Putamen (tissue), 1 donor: ENCODE measurements at places on chromosomes 7 and 10.

DNA sequence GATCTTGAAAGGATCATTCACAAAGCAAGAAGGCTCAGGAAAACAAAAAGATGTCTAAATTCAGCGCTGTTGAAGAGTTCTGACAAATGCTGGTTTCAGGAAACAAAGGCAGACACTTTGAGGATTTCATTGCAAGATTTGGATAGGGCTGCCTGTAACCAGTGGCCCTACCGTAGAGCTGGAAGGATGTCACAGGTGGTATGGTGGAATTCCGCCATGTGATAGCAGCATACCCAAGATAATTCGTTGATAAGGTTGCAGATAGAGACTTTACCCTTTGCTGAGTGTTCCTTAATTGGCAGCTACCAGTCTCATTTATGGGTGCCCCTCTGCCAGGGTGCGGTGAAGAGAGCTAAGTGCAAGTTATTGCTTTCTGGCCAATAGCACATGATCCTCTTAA is 100.1 kb downstream of the WDR11 start:
- DNase-seq = no peak

DNA sequence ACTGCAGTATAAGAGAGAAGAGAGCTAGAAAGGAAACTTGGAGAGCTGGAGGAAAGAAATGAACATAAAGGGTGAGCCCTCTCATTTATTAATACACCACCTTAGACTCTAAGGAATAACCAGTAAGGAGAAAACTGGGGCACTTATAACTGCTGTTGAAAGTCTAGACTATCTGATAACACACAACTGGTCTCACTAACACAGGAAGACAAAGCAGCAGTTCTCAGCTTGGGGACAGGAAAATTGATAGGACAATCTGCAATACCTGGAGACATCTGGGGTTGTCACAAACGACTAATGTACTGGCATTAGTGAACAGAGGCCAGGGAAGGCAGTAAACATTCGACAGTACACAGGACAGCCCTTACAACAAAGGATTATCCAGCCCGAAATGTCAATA is 6.8 kb downstream of the ELMO1 start:
- no peak for DNase-seq

DNA sequence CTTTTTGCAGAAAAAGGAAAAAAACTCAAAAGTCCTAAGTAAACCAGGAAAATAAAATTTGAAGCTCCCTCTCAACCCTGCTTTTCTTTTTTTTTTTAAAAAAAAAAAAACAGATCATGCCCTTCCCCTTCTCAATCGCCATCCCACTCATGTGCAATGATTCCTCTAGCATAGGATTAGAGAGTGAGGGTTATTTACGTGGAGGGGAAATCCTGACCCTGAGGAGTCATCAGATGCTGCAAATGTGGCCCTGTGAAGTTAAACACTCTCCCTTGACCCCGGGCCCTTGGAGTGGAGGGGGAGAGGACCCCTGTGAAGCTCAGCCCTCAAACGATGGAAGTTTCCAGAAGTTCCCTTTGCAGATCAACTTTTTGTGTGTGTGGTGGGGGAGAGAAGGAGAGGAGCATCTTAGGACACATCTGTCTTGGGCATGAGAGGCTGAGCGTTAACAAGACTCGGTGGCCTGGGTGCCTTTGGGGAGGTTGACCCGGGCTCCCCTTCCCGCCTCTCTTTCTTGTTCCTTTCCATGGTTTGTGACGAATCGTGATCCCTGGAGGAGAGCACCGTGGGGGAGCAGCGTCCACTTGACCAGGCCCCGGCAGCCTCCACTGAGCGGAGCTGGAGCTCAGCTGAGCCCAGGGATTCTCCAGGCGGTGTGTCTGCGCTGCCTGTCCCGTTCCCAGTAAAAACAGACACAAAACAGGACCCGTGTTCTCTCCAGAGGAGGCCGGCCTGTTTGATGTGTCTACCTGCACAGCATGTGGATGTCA is 1.5 kb upstream of the SHH start:
- DNase-seq = no peak

GRCh38 chr10:10845185-10845584 is 172.5 kb upstream of the CELF2 start:
- DNase-seq = no peak

GRCh38 chr10:93384006-93384405 is 98.1 kb downstream of the MYOF start:
- no peak for DNase-seq

- DNase-seq = no peak
Measured at GRCh38 chr10:45518741-45519140, 144.7 kb downstream of the ALOX5 start.

- no peak for DNase-seq
Measured at GRCh38 chr7:47658886-47659635, 77.2 kb upstream of the TNS3 start.

GRCh38 chr10:31075434-31075833 is 43.8 kb upstream of the ZNF438 start:
- no peak for DNase-seq

DNA sequence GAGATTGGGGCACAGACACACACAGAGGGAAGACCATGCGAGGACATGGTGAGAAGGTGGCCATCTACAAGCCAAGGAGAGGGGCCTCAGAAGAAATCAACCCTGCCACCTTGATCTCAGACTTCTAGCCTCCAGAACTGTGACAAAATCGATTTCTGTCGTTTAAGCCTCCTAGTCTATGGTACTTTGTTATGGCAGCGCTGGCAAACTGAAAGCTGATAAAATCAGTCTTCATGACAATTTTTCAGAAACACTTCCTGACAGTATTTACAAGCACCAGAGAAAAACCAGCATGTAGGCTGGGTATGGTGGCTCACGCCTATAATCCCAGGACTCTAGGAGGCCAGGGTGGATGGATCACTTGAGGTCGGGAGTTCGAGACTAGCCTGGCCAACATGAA is 4.2 kb downstream of the PARP12 start:
- no peak for DNase-seq

GRCh38 chr7:21084286-21084685 is 297.6 kb upstream of the SP8 start:
- no peak for DNase-seq

- no peak for DNase-seq
Measured at GRCh38 chr10:76559892-76560220, 1077.8 kb downstream of the KCNMA1 start.

DNA sequence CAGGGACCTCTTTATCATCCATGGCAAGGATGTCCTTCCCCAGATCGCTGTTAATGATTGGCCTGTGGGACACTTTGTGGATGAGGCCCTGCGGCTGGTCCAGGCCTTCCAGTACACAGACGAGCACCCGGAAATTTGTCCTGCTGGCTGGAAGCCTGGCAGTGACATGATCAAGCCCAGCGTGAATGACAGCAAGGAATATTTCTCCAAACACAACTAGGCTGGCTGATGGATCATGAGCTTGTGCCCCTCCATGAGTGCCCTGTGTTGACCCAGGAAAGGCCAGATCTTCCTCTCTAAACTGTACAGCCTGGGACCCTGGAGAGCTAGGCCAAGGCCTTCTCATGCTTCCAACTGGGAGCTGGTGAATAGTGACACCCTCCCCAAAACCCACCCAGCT is 124.1 kb downstream of the CUL2 start:
- DNase-seq = no peak

GRCh38 chr7:30469303-30469702 is 9.3 kb downstream of the NOD1 start:
- peak; percentile 31 for DNase-seq

DNA sequence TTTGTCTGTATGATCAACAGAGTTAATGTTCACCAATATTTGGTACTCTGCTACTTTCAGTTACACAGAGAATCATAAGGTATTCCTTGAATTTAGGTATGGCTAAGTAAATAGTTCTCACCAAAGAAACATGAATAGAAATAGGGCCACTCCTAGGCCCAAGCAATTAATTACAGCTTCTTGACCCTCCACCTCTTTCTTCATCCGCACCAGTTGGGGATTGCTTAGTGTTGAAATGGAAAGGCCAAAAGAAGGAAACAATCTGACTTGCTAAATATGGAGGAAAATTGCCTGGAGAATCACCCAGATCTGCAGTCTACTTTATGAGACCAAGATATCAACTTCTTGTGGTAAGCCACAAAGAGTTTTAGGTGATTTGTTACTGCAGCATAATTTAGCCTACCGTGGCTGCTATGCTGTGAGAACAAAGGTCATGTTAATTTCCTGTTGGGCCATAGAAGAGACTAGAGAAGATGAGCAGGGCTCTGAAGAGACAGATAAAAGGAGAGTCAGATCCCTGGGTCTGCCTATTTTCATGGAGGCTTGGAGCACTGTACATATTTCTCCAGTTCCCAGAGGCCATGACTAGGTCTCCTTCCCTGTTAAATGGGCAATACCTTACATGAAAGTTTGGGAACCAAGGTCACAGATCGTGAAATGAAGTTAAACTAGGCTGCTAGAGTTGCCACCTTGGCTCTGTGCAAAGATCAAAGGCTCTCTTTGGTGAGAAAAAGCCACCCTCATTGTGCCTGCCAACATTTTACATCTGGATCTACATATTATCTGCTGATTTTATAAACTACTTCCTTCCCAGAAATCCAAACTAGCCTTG is 93.3 kb upstream of the GDF10 start:
- no peak for DNase-seq

DNA sequence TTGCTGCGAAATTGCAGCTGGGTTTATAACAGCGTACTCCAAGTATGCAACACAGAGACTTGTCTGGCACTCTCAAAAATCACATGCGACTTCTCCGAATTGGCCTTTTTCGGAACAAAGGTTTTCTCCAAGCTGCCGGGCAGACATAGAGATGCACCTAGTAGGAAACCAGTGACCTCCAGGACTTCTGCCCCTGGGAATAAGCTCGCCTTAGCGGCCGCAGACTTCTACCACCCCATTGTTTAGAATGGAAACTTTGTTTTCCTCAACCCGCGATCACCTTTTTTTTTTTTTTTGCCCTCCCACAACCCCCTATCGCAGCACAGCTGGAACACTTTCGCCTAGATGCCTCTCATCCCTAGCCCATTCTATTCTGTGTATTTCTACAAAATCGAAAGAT is 4.9 kb upstream of the HOXA10 start:
- no peak for DNase-seq

DNA sequence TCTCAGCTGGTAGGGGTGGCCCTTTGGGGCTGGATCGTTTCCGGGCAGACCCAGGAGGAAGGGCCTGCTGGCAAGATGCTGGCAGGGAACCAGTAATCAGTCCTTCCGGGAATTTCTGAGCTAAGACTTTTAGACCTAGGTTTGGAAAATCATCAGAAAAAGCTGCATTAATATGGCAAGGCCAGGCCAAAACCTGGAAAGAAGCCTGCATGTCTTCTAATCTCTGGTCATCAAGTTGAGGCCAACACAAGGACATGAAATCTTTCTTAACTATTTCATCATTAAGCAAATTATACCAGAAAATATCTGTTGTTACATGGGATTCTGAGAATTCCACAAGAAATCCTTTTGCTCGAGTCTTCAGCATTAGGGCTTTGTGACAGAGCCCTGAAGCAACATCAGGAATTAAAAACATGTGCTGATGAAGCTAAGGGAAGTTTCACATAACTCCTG is 19.9 kb downstream of the CPA1 start:
- no peak for DNase-seq

DNA sequence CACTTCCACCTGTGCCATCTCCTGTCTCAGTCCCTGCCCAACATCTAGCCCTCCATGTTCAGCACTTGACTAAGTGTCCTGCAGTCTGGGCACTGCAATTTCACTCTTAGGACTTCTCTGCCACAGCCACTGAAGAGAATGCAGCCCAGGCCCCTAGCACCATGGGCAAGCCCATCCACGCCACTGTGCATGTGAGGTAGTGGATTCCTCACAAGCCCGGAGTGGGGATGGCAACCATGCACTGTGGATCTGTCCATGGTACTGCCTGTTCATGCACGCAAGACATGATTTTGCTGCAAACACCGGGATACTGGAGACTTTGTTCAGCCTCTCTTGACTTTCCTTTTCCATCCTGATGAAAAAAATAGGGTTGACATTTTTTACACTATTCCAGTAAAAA is 12.3 kb downstream of the DDC start:
- DNase-seq = no peak

GRCh38 chr10:11757454-11757820 is 15.3 kb downstream of the ECHDC3 start:
- DNase-seq = no peak

DNA sequence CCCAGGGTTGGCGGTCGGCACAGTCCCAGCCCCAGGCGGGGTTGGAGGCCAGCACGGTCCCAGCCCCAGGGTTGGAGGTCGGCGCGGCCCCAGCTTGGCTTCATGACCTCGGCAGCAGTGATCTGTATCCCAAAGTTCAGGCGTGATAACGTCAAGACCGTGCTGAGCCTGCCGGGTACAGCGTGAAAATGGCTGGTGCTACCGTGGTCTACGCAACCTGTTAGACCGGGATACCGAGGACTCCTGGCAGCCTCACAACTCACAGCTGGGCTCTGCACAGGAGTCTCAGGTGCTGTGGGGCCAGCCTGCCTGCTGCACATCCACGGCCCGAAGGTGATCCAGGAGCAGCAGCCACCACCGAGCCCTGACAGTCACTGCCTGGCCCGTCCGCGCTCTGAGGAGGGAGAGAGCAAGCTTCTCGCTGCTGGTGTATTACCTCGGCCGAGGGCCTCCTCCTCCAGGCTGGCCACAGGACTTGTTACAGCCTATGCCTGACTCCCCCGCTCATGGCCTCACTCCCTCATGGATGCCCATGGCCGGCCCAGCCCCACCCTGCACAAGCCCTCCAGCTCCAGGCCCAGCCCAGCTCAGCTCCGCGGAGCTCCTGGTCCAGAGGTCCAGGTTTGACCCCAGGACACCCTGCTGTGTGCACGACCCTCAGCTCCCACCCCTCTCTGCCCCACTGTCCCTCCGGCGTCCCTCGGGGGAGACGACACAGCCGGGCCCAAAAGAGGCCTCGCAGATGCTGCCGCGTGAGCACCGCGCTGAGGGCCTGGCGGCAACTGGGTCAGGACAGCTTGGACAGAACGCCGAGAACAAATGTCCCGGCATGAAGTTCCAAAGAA is 156.0 kb downstream of the ELFN1 start:
- no peak for DNase-seq

DNA sequence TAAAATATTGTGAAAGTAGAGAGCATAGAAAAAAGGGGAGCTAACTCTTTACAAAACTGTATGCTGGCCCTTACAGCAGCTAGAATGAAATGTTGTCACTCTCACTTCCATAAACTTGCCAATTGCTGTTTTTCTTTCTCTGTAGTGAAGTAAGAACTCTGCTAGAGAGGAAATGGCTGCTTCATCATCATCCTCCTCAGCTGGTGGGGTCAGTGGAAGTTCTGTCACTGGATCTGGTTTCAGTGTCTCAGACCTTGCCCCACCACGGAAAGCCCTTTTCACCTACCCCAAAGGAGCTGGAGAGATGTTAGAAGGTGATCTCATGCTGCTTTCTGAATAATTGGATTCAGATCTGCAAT is 7.6 kb upstream of the ASCC1 start:
- DNase-seq = no peak

DNA sequence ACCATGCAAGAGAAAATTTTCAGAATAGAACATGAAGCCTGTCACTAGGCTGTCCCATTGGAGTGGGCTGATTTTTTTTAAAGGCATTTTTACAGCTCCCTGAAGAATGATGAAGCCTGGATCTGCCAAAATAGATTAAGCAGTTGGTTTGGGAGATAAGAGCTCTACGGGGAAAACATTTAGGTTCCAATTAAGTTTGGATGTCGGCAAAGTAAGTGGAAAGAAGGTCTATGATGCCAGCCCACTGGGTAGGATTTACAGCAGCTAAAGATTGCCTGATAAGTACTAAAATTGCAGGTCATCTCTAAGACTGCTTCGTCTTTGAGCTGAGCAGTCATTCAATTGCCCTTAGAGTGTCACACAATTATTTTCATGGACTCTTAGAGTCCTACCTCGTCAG is 939.2 kb upstream of the CELF2 start:
- DNase-seq = no peak

- no peak for DNase-seq
Measured at GRCh38 chr10:21758239-21758638, 224.2 kb downstream of the MLLT10 start.
